ENCODE measurements at places on chromosomes 13 and 19. TPM values are rescaled to one million over a fixed set of nuclear protein-coding genes. Genes with fewer than 3 reads are reported as not detected.

Gene DMKN
- total RNA-seq, result 6.4 TPM

Gene BCL2L12
- 8.1 TPM for total RNA-seq

Gene LPAR6
- total RNA-seq, result 2.7 TPM

Gene ZNF558
- 63.1 TPM for total RNA-seq

Gene TSHZ3
- 5.9 TPM for total RNA-seq

GRCh38 chr13:34720618-34721017, 221.5 kb upstream of the NBEA start:
- no peak for DNase-seq

DNA sequence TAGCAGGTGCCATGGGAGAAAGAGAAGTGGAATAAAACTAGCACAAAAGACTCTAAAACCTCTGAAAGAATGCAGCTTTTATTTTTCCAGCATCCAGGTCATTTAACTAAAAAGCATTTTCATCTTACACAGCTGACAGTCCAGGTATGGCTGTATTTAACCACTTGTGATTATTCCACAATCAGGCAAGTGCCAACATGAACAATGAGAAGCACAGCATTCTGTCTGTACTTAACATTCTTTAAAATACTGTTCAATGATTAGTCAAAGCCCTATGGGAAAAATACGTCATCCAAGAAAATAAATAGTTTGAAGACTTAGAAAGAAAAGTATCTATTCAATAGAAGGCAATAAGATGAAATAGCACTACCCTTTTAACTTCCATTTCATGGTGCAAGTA, 246.9 kb downstream of the LIG4 start:
- DNase-seq, result no peak

DNA sequence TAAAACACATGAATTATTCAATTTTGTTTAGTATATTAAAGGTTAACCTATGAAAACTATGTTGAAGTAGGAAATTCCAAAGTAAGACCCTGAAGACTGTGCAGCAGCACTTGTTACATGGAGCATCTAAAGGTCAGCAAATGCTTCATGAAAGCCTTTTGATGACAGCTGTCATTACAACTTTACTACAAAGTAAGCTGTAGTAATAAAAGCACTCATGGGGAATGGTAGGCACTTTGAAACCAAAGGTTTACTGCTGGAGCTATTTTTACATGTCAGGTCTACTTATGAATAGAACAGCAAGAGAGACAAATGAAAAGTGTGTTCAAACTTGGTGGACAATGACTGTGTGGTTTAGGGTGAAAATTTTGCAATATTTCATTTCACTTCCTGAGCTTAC, 672.5 kb upstream of the PCDH20 start:
- no peak for DNase-seq

GRCh38 chr19:12921047-12921446, 2.0 kb upstream of the SYCE2 start:
- no peak for DNase-seq

- no peak for DNase-seq
These were observed 46.1 kb upstream of the GPC6 start for GRCh38 chr13:93180356-93180969.

Data from stomach (tissue), 19 donors.